Right forelimb (tissue), 1 donor: ENCODE measurements at places on chromosomes 7 and 10.

- DNase-seq = no peak
Observed at GRCh38 chr10:27664461-27664860, 81.2 kb downstream of the MKX start.

DNA sequence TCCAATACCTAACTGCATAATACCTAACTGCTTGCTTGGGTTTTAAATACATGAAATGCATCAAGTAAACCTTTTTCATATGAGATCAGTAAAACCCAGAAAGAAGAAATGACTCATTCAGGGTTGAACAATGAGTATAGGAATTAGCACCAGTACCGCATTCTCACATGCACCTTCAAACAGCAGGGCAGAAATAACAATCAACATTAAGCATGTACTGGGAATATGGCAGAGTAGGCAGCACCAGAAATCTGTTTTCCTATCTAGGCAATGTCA lies 850.3 kb upstream of the SORCS1 start:
- no peak for DNase-seq

- DNase-seq = no peak
Observed at GRCh38 chr10:49276596-49276995, 22.4 kb upstream of the C10orf71 start.

- DNase-seq = no peak
Observed at GRCh38 chr7:46205478-46205877, 284.4 kb upstream of the IGFBP3 start.

- no peak for DNase-seq
Observed at GRCh38 chr7:2516194-2516555, 3.4 kb upstream of the LFNG start.

DNA sequence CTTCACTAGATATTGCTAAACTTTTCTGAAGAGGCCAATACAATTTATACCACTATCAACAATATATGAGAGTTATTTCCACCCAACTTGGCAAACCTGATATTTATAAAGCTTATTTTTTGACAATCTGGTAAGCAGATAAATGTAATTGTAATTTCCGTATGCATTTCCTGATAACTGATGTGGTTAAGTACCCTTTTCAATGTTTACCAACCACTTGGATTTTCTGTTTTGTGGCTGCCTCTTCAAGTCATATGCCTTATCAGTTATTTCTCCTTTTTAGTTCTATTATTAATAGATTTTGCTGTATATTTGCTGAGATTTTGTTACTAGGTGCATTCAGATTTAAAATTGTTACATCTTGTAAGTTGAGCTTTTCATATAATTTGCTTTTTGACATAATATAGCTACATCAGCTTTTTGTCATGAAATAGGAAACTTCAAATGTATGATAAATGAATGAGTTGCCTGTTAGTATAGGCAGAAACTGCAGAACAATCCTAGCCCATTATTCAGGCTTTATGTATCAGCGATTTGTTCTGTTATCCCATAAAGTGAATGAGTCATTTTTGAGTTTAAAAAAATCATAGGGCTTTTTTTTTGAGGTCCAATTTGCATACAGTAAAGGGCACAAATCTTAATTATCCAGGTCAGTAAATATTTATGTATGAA lies 11.5 kb downstream of the SGPL1 start:
- DNase-seq = no peak

DNA sequence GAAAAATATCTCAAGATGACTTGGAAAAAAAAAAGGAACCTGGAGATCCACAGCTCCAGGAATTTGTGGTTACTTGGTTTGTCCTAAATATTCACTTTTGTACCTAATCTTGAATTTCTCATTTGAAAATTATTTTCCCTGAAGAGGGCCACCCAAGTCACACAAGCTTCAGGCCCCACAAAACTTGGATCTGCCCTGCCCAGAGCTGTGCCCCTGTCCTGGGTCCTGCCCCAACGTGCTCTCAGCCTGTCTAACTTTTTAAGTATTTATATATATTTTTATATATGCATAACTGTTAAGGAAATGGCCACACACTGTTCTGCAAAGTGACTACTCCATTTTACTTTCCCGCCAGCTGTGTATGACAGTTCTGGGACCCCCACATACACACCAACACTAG lies 123.5 kb downstream of the ARHGAP22 start:
- DNase-seq = no peak

DNA sequence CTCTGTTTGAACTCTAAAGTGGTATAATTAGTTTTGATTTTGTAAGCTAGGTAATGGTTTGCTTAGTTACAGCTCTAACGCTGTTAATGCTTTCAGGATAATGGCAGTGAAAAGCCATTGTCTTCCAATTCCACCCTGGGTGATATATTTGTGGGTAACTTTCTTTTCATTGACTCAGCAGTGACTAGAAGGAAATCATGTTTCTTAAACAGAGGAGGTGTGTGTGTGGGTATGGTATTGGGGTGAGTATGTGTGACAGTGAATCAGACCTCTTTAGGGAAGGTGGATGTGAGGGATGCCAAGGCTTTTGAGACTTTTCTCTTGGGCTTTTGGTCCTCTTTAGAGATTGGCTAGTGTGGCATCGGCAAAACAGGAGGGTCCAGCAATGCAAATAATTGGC lies 13.6 kb downstream of the ENTPD7 start:
- no peak for DNase-seq

- no peak for DNase-seq
Observed at GRCh38 chr7:30804078-30804661, 33.0 kb downstream of the MINDY4 start.

- no peak for DNase-seq
Observed at GRCh38 chr10:23081221-23081750, 14.1 kb upstream of the MSRB2 start.

GRCh38 chr7:135847242-135847641 lies 98.6 kb upstream of the FAM180A start:
- DNase-seq = no peak

DNA sequence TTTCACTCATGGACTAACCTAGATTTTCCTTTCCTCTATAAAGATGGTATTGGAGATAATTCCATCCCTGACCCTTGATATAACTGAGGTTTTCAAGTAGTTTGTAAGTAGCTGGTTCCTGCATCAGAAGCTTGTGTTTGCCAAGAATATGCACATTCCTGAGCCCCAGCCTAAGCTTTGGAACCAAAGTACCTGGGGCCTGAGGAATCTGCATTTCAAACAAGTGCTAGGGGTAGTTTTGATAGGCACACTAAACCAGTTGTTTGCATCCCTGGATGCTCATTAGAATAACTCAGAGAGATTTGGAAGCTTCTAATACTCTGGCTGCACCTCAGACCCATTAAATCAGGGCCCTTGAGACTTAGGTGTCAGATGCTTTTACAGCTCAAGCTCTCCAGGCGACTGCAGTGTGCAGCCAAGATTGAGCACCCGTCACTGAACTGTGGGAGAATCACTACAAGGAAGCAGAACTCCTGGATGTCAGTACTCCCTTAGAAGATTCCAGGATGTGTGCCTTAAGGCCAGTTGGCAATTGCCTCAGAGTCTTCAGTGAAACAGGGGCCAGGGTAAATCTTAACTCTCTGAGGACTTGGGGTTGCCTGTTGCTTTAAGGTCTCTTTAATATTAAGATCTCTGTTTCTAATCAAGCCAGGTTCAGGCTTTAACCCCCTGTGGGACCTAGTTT lies 565.0 kb downstream of the REEP3 start:
- no peak for DNase-seq

- DNase-seq = no peak
Observed at GRCh38 chr7:43291789-43292188, 179.3 kb downstream of the HECW1 start.

DNA sequence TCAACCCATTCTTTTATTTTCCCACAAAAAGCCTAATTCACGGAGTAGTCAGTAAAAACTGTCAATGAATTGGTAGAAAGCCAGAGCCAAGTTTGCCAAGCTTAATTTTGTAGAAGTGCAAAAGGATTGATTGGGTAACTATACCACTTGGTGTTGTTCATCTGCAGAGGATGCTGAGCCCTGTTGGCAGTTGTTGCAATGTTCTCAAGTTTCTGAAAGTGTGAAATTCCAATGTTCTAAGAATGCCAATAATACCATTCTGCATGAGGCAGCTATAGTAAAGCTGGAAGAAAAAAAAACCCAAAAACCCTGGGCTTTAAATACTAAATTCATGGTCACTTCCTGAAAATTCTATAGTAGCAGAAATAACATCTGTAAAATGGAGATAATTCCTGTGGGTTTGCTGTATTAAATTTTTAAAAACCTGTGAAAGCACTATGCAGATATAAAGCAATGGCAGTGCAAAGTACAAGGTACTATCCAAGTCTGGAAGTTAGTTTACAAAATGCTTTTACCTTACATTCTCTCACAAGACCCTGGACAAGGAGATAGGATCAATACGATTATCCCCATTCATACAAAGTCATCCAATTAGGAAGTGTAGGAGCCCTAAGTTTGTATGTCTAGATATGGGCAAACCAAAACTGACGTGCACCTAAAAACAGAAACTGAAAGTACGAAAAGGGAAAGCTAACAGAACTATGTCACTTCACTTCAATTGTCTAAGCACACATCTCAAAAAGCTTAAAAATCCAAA lies 6.0 kb upstream of the PON1 start:
- no peak for DNase-seq

DNA sequence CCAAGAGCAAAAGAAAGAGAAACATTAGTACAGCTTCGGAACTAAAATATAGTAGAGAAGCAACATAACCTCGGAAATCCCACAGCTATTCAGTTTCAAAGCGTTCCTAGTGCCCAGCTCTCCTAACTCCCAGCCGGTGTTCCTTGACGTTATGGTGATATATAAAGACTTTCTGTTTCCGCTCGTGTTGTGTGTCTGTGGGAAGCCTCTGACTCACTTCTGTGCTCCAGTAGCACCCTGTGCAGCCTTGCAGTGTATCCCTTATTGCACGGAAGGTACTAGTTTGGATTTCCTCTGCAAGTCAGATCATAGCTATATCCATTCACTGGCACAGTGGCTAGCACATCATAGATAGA lies 535 bp downstream of the ASAH2B start:
- DNase-seq = no peak

DNA sequence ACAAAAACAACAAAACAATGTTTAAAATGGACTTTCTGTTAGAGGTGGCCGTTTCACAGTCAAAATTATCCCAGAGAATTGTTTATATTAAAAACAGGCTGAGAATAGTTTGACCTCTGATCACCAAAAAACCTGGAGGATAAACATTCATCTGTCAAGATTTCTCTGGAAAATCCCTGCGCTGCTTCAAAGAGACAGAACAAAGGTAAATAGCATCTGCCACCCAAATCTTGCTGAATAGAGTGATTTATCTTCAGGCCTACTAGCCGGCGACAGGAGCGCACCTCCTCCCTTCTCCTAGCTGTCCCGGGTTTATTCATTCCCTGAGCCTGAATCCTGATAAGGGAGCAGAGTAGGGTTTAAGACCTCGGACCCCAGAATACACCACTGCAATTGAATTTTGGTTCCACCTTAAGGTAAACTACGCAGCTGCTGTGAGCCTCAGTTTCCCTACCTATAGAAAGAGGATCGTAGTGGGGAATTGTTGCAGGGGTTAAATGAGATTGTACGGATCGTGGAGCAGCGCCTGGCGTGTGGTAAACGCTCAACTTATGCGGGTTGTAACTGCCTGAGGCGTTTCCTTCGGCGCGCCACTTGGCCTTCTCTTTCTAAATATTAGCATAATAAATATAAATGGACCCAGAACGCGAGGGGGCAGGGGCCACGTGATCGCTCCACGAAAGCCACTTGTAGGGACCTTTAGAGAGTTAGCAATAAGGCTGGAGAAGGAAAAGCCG lies 498 bp upstream of the ST7 start:
- DNase-seq = no peak

- DNase-seq = no peak
Observed at GRCh38 chr7:47228386-47229014, 353.4 kb downstream of the TNS3 start.
